ENCODE measurements at places on chromosomes 1 and 21. TPM values are rescaled to one million over a fixed set of nuclear protein-coding genes. Genes with fewer than 3 reads are reported as not detected.

The F13B gene
- not detected for total RNA-seq

The PLK3 gene
- total RNA-seq: 45.3 TPM

The AIRE gene
- not detected for total RNA-seq

The DOP1B gene
- 23.7 TPM for total RNA-seq

The LRRC39 gene
- total RNA-seq: 0.98 TPM

The CD58 gene
- total RNA-seq: 27.5 TPM
